Heart left ventricle (tissue), 16 donors: ENCODE measurements at places on chromosomes 7 and 10. TPM values are rescaled to one million over a fixed set of nuclear protein-coding genes. Genes with fewer than 3 reads are reported as not detected.

DNA sequence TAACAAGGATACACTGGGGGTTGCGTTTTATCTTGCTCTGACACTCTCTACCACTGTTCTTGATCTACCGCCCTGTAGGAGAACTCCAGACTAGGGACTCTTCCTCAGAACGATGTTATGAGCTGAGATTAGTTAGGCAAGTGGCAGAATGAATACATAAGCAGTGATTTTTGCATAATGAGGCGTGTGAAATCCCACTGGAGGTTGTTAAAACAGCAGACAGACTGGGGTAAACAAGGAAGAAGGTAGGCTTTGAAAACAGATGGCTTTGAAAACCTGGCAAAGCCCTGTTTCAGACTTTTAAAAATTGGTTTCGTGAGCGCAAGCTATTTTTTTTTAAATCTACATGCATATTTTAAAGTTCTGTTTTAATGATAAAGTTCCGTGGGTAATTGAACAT is 785.2 kb downstream of the TYW1 start:
- H3K4me3 ChIP-seq, result no peak overlapping the region
- H3K36me3 ChIP-seq, result no peaks in the 10 kb centered on the region
- H3K27ac ChIP-seq, result no peak overlapping the region
- H3K27me3 ChIP-seq, result no peaks in the 10 kb centered on the region
- no peaks in the 10 kb centered on the region for H3K4me1 ChIP-seq

The ADAMTS14 gene
- 0.23 TPM for total RNA-seq

DNA sequence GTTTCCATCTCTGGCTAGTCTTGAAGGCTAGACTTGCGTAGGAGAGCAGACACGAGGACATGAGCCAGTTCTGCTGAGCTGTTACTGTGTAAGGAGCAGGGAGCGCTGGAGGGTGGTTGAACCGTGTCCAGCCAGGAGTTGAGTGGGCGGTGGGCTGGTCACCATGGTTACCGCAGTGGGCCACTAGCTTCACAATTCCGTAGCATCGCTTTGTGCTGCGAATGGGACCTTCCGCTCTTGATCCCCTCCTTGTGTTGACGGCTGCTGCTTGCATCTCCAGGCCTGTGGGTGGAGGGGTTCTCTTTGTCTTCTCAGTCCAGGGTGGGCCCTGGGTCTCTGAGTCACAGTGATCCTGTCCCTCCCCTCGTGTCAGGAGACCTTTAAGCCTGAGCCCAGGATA is 49.4 kb upstream of the OCM start:
- H3K36me3 ChIP-seq, result no peaks in the 10 kb centered on the region
- H3K27me3 ChIP-seq, result no peaks in the 10 kb centered on the region
- no peak overlapping the region for H3K27ac ChIP-seq
- DNase-seq, result no peak
- H3K4me3 ChIP-seq, result no peak overlapping the region

GRCh38 chr7:106433377-106433776 is 148.6 kb upstream of the NAMPT start:
- no peak overlapping the region for H3K4me3 ChIP-seq
- H3K27me3 ChIP-seq, result no peaks in the 10 kb centered on the region
- H3K4me1 ChIP-seq, result no peaks in the 10 kb centered on the region
- DNase-seq, result no peak
- H3K27ac ChIP-seq, result no peak overlapping the region

The TRPV5 gene
- not detected for total RNA-seq

The KAZALD1 gene
- total RNA-seq, result 7.4 TPM

The HOXA7 gene
- not detected for total RNA-seq

GRCh38 chr7:45704683-45705016 is 130.5 kb downstream of the ADCY1 start:
- no peak overlapping the region for H3K27ac ChIP-seq
- H3K4me1 ChIP-seq, result no peaks in the 10 kb centered on the region
- H3K4me3 ChIP-seq, result no peak overlapping the region
- DNase-seq, result peak; percentile 11
- no peaks in the 10 kb centered on the region for H3K36me3 ChIP-seq

The PIK3CG gene
- total RNA-seq, result 2.5 TPM

DNA sequence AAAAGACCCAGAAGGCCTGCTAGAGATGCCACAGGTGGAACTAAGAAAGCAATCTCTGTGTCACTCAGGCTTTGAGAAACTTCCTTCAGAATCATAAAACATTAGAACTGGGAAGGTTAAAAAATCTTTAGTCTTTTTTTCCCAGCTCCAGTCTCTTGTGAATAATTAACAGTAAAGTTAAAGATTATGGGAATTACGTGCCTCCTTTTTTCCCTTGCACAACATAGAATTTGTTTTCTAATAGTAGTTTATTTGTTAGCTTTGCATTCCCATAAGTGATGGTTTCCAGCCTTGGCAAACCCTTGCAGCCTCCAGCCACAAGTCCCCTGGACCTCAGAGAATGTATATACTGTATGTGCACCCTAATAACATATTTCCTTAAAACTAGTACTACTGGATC is 128.3 kb downstream of the TPST1 start:
- no peak overlapping the region for H3K4me3 ChIP-seq
- no peaks in the 10 kb centered on the region for H3K27me3 ChIP-seq
- H3K27ac ChIP-seq, result no peak overlapping the region
- H3K36me3 ChIP-seq, result no peaks in the 10 kb centered on the region
- no peaks in the 10 kb centered on the region for H3K4me1 ChIP-seq

- H3K4me3 ChIP-seq, result no peak overlapping the region
- no peak for DNase-seq
- no peak overlapping the region for H3K27ac ChIP-seq
- H3K36me3 ChIP-seq, result no peaks in the 10 kb centered on the region
- H3K27me3 ChIP-seq, result no peaks in the 10 kb centered on the region
- peaks cover 7% of the 10 kb centered on the region for H3K4me1 ChIP-seq
These were observed 52.0 kb downstream of the FAS start for GRCh38 chr10:89042562-89042961.

GRCh38 chr10:105952153-105952552 is 1212.4 kb downstream of the SORCS1 start:
- DNase-seq, result no peak
- H3K36me3 ChIP-seq, result no peaks in the 10 kb centered on the region
- no peak overlapping the region for H3K4me3 ChIP-seq
- no peaks in the 10 kb centered on the region for H3K27me3 ChIP-seq

The LZTS2 gene
- 40.6 TPM for total RNA-seq

- DNase-seq, result no peak
- no peak overlapping the region for H3K27ac ChIP-seq
- no peaks in the 10 kb centered on the region for H3K27me3 ChIP-seq
- no peaks in the 10 kb centered on the region for H3K36me3 ChIP-seq
These were observed 171.6 kb downstream of the LRRN3 start for GRCh38 chr7:111262293-111263116.

The DEPP1 gene
- total RNA-seq, result 22.7 TPM

DNA sequence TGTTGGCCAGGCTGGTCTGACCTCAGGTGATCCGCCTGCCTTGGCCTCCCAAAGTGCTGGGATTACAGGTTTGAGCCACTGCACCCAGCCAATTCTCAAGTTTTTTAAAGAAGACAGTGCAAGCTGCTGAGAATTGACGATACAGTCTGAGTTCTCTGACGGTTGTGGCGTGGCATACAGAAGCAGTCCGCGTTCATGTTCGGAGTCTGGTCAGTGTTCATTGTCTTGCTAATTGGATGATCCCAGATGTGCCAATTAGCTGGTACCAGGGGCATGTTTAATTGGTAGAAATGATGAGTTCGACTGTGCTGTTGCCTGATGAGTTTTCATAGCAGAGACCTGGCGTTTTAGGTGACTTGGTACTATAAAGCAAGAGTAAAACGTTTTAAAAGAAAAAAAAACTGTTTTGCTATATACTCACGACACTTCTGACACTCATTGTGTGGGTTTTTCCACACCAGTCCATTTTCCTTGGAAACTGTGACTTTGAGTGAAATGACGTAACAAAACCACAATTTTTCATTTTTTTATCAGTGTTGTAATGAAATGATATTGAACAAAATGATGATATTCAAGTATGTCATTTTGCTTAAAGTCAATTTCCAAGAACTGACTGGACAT is 32.3 kb downstream of the CAMK1D start:
- H3K27ac ChIP-seq, result no peak overlapping the region
- H3K27me3 ChIP-seq, result no peaks in the 10 kb centered on the region
- H3K36me3 ChIP-seq, result no peaks in the 10 kb centered on the region
- no peaks in the 10 kb centered on the region for H3K4me1 ChIP-seq
- DNase-seq, result no peak
- H3K4me3 ChIP-seq, result no peak overlapping the region

DNA sequence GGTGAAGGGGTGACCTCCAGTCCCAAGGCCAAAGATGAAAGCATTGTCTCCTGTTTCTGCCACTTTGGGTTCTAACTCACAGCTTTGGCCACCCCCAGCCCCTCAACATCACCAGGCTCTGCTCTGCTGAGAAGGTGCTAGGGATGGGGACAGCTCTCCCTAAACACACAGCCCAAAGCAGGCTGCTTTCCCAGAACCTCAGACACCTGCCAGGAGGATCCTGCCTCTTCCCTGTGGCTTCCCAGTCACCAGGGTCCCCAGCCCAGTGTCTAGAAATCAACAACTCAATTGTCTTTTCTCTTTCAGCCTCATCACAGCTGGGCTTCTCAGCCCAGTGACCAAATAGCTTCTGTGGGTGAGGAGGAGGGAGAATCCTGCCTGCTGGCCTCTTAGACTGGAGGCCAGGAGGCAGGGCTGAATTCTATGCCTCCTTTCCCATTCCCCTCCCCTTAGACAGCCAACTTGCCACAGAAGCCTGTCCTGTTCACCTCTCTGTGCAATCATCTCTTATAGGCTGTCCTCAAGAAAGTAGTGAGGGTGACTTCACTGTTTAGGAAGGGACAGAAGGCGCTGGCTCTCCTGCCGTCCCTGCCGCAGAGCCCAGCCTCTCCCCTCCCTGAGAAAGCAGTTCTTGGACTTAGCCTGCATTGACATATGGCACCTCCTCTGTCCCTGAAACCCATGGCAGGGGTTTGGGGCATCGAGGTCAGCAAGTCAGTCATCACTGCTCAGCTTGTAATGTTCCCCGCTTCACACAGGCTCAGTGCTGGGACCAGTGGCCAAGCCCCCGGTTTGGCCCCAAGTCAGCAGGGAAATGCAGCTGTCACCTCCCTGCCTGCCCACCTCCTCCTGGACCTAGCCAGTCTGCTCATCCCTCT is 3.7 kb downstream of the FGF8 start:
- H3K36me3 ChIP-seq, result no peaks in the 10 kb centered on the region
- DNase-seq, result no peak
- no peak overlapping the region for H3K4me3 ChIP-seq
- H3K4me1 ChIP-seq, result peaks cover 4% of the 10 kb centered on the region
- peaks cover 18% of the 10 kb centered on the region for H3K27me3 ChIP-seq
- no peak overlapping the region for H3K27ac ChIP-seq

GRCh38 chr10:126565441-126565840 is 105.1 kb downstream of the C10orf90 start:
- no peaks in the 10 kb centered on the region for H3K36me3 ChIP-seq
- H3K4me1 ChIP-seq, result peaks cover 4% of the 10 kb centered on the region
- H3K27me3 ChIP-seq, result no peaks in the 10 kb centered on the region
- no peak overlapping the region for H3K4me3 ChIP-seq
- no peak overlapping the region for H3K27ac ChIP-seq

- H3K4me1 ChIP-seq, result no peaks in the 10 kb centered on the region
- no peak overlapping the region for H3K27ac ChIP-seq
- H3K27me3 ChIP-seq, result no peaks in the 10 kb centered on the region
- H3K4me3 ChIP-seq, result no peak overlapping the region
These were observed 20.4 kb downstream of the INTS1 start for GRCh38 chr7:1483536-1484505.

DNA sequence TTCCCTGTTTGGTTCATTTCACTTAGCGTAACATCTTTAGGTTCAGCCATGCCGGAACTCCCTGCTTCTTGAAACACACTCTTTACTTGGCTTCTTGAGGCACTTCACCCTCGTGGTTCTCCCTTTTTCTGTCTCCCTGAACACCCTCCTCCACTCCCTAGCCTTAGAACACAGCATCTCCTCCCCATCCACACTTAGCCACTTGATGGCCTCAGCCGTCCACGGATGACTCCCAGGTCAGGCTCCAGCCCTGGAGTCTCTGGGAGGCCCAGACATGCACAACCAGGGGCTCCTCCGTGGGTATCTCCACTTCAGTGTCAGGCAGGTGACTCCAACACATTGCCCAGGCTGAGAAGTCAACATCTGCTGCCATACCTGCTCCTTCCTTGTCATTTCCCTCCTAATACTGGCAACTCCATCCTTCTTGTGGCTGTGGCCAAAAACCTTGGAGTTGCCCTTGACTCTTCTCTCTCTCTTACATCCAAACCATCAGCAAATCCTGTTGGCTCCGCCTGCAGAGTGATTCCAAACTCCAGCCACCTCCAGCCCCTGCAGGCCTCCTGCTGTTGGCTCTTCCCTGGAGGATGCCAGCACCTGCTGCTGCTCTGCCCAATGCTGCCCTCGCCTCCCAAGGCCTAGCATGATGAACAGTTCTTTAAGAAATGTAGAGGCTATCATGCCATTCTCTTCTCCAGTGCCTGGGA is 8.4 kb upstream of the INMT start:
- no peaks in the 10 kb centered on the region for H3K36me3 ChIP-seq
- H3K4me3 ChIP-seq, result no peak overlapping the region
- no peak for DNase-seq
- H3K27me3 ChIP-seq, result no peaks in the 10 kb centered on the region
- no peak overlapping the region for H3K27ac ChIP-seq
- no peaks in the 10 kb centered on the region for H3K4me1 ChIP-seq

The PIK3AP1 gene
- total RNA-seq, result 1.4 TPM

The IKZF1 gene
- total RNA-seq, result 11.3 TPM

DNA sequence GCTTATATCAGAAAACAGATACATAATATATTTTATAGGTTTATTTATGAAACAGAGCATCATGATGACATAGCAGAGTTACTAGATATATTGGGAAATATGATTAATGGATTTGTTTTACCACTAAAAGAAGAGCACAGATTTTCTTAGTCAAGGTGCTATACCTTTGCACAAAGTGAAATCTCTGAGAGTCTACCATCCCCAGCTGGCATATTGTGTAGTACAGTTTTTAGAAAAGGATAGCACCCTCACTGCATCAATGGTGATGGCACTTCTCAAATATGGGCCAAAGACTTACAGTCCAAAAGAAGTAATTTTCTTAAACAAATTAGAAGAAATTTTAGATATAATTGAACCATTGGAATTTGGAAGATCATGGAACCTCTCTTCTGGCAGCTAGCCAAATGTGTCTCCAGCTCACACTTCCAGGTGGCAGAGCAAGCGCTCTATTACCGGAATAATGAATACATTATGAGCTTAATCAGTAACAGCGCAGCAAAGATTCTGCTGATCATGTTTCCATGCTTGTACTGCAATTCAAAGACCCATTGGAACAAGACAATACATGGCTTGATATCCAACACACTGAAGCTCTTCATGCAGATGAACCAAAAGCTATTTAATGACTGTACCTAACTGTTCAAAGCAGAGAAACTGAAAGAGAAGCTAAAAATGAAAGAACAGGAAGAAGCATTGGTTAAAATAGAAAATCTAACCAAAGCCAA is 21.9 kb upstream of the CREB3L2 start:
- H3K4me1 ChIP-seq, result no peaks in the 10 kb centered on the region
- H3K27ac ChIP-seq, result no peak overlapping the region
- no peak overlapping the region for H3K4me3 ChIP-seq
- H3K36me3 ChIP-seq, result no peaks in the 10 kb centered on the region

GRCh38 chr10:4306871-4307270 is 519.1 kb upstream of the AKR1E2 start:
- peak overlapping the region; percentile 32 for H3K27ac ChIP-seq
- DNase-seq, result no peak
- no peak overlapping the region for H3K4me3 ChIP-seq
- no peaks in the 10 kb centered on the region for H3K27me3 ChIP-seq
